Stimulated activated CD8-positive, alpha-beta memory T cell treated with anti-CD3 and anti-CD28 coated beads, Interleukin-4, amount 100 ng/mL, for 4 hours (primary cell): ENCODE measurements at places on chromosomes 1 and 21.

GRCh38 chr21:28928578-28929420, 63.9 kb downstream of the LTN1 start:
- DNase-seq, result no peak

- DNase-seq, result no peak
Observed at GRCh38 chr1:163999131-163999530, 559.9 kb upstream of the PBX1 start.

DNA sequence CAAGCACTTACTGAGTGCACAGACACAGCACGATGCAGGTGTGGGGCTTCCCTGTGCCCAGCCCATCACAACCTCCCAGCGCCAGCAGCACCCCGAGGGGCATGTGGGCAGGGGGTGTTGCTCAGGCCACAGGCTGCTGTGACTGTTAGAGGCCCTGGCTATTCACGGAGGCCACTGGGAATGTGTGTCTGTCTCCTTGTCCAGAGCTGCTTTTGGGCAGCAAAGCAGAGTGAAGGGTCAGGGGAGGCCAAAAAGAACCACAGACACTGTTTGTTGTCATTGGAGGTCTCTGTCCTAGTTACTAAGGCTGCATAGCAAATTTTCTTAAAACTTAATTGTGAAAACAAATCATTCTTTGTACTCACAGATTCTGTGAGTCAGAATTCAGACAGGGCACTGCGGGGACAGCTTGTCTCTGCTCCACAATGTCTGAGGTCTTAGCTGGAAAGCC, 49.6 kb downstream of the TNFRSF8 start:
- no peak for DNase-seq

GRCh38 chr1:113901191-113901590, 3.4 kb downstream of the AP4B1 start:
- no peak for DNase-seq

GRCh38 chr1:81803431-81804110, 2.8 kb downstream of the ADGRL2 start:
- no peak for DNase-seq

- no peak for DNase-seq
Observed at GRCh38 chr21:21076491-21076890, 78.3 kb downstream of the NCAM2 start.

GRCh38 chr1:237677979-237678378, 212.7 kb downstream of the ZP4 start:
- no peak for DNase-seq

DNA sequence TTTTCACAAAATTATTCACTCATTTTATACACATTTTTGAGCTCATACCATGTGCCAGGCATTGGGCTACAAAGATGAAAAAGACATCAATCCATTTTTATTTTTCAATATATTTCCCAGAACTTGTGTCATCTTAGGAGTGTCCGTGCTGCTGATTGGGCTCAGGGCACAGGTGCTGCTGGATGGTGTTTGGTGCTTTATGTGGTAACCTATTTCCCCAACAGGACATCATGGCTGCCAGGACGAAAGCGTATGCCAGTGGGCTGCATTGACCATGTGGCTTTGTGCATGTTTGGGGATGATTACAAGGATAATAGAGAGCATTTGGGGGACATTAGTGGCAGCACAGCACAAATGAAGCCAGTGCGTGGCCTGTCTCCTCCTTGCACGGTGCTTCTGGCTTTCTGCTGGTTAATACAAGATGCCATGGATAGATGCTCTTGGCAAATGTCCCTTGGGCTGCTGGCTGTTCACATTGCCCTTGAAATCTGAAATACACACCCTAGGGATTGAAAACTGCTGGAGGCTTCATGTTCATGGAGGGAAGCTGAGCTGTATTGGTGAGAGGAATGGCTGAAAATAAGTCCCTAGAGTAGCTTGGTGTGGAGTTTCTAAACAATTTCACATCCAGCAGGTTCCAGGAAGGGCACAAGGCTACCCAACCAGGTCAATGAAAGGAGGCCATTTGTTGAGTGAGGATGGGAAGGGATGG, 52.3 kb downstream of the TENT5C start:
- DNase-seq, result no peak

- no peak for DNase-seq
Observed at GRCh38 chr1:24416666-24417391, 1.2 kb downstream of the NIPAL3 start.

- peak; percentile 75 for DNase-seq
Observed at GRCh38 chr1:203304919-203305808, at the start of gene BTG2. BTG2 (plus strand) TSS chr1:203305519; CDS start chr1:203305607, 88 bp downstream.

GRCh38 chr1:167272369-167272957, 51.8 kb downstream of the POU2F1 start:
- DNase-seq, result no peak

DNA sequence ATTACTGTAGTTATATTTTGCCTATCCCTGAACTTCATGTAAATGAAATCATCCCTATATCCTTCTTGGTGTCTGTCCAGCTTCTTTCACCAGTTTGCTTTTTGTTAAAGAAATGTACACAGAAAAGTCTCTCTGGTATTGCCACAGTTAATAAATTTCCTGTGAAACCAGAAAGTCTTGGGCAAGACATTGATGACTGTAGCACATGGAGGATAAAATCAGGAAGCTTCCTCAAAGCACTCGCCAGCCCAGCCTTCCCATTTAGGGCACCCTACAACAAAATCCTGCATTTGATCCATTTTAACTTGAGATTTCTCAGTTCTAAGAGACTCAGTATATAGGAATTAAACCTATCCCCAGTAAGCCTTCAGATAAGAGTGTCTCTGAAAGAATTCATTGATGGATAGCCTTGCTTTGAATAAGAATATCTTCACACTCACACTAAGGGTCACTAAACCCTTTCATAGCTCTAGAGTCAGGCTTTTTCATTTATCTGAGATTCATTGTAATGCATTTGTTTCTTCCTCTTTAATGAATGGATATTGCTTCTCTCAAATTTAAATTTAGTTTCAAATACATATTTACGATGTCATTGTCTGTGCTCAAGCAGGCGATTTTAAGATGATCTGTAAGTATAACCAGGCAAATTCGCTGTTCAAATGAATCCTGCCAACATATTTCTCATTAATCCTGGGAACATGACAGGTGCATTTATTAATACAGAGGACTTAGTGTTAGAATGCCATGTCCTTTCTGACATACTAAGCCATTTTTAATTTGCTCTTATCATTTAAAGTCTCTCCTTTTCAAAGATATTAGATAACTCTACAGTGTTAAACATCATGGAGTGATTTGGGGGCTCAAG, 153.1 kb downstream of the GRIK1 start:
- DNase-seq, result no peak

GRCh38 chr1:30600706-30601105, 122.7 kb downstream of the MATN1 start:
- no peak for DNase-seq

DNA sequence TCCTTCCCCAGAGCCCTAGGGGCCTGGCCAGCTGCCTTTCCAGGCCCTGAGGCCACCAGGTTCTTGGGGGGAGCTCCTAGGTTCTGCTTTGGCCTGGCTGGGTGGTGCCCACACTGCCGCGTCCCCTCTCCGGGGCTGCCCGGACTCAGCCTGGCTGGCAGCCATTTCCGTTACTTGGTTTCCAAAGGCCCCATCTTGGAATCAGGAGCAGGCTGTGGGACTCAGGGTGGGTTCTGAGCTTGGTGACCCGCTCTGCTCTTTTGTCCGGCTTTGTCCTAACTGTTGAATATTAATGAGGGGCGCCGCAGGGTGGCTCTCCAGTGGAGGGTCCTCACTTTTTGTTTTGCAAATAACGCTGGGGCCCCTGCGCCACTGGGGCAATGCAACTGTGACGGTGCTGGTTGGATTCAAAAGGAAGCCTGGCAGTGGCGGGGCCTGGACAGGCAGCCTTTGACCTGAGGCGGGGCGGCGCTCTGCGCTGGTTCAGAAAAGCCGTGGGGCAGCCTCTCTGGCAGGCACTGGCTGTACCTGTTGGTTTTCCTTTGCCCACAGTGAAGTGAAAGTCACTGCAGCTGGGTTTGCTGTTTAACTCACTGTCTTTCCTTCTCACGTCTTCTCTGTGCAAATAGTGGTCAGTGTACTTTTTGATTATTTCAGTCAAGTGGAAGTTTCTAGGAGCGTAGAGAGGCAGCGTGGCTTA, 20.2 kb downstream of the SKI start:
- DNase-seq, result no peak

GRCh38 chr1:211543025-211543424, 35.9 kb downstream of the SLC30A1 start:
- no peak for DNase-seq

GRCh38 chr1:22484706-22485345, 33.2 kb downstream of the ZBTB40 start:
- DNase-seq, result no peak

GRCh38 chr1:220011620-220012019, 34.7 kb downstream of the EPRS1 start:
- DNase-seq, result no peak

DNA sequence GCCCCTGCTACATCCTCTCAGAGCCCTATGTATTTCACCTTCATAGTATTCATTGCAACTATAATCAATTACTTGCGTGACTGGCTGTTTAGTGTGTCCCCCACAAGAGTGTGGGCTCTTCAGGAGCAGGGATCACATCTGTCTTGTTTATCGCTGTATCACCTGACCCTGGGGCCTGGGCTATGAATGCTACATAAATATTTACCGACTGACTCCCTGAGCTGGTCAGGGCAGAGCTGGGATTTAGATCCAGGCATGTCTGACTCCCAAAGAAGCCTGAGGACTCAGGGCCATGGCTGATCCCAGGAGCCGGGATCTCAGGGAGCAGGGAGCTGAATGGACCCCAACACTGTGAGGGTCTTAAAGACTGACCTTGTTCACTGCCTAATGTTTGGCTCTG, 49.7 kb downstream of the AHDC1 start:
- no peak for DNase-seq
